Activated CD4-positive, CD25-positive, alpha-beta regulatory T cell (primary cell): ENCODE measurements at places on chromosomes 12 and 14.
A peak's percentile ranks its signal among the peaks of the same experiment; 100 is the strongest.

DNA sequence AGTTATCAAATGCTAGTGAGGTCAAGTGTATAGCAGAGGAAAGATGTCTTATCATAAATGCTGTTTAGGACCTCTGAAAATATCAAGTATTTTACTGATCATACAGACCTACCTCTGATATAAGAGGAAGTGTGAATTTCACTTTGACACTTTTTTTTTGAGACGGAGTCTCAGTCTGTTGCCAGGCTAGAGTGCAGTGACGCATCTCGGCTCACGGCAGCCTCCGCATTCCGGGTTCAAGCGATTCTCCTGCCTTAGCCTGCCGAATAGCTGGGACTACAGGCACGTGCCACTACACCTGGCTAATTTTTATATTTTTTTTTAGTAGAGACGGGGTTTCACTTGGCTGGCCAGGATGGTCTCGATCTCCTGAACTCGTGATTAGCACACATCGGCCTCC lies 55.1 kb upstream of the PIK3C2G start:
- no peak for DNase-seq

DNA sequence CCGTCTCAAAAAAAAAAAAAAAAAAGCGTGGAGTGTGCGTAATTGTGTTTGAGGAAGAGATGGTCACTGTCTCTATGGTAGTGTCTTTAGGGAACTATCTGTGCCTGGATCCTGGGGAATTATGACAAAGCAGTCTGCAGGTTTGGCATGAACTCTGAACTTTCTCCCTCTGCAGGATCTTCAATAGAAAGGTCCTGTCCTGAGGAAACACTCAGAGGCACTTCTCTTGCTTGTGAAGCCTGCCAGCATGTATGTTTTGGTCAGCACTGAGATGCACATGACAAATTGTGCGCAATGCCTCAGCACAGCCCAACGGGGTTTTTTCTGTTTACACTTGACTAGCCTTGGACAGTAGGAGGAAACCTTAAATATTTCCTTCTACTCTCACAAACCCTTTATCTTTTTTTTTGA lies 46.6 kb downstream of the ATF7 start:
- no peak for DNase-seq

GRCh38 chr12:107903341-107904061 lies 129.0 kb downstream of the ASCL4 start:
- DNase-seq, result no peak

DNA sequence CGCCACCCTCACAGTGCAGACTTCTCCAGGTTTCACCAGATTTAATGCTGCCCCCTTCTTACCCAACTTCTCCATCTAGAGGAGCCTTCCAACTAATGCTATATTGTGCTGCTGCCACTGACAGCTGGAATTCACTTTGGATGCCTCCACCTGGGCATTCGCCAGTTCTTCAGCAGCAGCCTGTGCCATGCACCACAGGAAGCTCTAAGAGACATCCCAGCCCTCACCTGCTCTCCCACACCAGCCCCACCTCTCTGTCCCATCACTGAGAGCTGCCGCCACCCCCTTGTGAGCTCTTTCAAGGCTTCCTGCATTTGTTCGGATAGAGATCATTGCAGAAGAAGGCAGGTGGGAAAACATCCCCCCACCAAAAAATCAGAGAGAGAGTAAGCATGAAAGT lies 4.6 kb upstream of the KRT2 start:
- DNase-seq, result no peak

- DNase-seq, result no peak
These were observed 381.6 kb downstream of the DPF3 start for GRCh38 chr14:72512281-72512680.

DNA sequence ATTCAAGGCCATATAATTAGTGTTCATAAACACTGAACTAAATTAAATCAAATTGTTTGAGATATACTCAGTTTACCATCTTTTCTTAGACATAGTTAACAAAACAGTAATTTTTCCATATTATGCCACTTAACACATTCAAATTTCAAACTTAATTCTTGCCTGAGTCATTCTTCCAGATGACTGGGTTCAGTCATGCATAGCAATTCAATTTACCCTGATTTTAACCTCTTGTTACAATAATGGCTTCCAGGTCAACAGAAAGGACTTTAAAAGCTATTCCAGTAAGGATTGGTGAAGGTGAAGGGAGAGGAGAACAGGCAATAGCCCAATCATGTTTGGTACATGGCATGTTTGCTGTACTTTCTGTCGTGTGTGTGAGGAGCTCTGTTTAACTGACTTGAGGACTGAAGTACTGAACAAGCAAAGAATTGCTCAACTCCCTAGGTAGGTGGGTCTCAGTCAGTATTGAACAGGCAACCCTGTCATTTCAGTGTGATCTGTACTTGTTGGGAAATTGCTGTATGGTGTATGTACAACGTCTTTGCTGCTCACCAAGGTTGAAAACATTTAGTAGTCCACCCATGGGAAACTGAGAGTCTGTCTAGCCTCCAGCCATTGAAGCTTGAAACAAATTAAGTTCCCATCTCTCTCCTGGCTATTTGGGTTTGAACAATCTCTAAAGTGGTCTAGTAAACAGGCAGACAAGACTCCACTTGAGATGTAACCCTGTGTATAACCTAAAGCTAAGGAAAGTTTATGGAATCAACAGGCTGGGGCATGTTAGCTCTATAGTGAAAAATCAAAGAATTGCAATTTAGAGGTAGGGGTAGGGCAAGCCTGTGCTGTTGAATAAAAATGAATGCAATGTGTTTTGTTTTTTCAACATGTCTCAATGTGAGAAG lies 327.2 kb downstream of the BTG1 start:
- DNase-seq, result no peak

DNA sequence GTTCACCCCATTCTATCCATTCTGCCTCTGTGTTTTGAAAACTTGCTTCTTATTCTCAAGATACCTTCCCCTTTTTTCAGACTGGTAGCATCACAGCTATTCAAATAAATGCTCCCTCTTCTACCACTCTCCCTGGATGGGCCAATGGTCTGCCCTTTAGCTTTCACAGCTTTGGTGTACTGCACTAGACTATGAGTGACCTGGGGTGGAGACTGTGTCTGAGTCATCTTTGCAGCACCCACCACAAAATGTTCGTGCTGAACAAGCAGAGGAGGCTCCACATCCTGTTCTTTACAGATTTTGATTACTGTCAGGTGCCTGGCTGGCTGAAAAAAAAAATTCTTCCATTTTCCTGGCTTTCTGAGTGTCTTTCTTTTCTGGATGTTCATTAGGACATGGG lies 1104.1 kb upstream of the TMEM132C start:
- no peak for DNase-seq

GRCh38 chr14:79916892-79917291 lies 294.4 kb downstream of the DIO2 start:
- no peak for DNase-seq

GRCh38 chr14:56172571-56172971 lies 54.4 kb downstream of the PELI2 start:
- DNase-seq, result no peak

DNA sequence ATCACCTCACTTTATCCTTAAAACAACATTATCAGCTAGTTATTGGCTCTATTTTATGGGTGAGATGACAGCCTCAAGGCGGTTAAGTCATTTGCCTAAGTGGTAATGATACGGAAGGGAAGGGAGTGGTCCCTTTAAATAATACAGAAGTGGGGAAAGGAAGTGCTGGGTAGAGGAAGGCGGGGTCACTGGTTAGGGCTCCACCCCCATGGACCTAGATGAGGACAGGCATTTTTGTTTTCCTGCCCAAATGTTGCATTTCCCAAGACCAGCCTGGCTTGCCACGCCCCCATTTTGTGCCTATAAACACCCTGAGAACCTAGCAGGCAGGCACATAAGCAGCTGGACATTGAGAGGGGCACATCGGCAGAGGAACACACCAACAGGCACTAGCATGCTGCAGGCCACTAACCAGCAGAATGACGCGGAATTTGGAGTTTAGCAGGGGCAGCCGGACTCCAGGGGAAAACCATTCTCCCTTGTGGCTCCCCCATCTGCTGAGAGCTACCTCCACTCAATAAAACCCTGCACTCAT lies 100.9 kb downstream of the EPS8 start:
- no peak for DNase-seq

DNA sequence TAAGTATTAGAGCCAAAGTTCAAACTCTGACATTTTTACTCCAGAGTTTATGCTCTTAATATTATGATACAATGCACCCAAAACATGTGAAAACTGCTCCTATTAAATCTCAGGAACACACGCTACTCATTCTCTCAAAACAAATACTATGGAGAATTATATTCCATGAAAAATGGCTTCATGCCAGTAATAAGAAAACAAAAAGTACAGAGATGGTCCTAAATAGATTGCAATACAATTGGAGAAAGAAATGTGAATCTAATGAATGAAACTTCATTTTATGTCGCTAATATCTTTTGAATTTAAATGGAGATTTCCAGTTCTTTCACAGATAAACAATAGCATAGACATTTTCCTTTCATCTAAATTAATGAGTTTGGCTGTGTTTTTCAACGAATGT lies 384.3 kb downstream of the ADAMTS20 start:
- DNase-seq, result no peak

- DNase-seq, result no peak
These were observed 19.3 kb downstream of the FOXN3 start for GRCh38 chr14:89397569-89398230.

DNA sequence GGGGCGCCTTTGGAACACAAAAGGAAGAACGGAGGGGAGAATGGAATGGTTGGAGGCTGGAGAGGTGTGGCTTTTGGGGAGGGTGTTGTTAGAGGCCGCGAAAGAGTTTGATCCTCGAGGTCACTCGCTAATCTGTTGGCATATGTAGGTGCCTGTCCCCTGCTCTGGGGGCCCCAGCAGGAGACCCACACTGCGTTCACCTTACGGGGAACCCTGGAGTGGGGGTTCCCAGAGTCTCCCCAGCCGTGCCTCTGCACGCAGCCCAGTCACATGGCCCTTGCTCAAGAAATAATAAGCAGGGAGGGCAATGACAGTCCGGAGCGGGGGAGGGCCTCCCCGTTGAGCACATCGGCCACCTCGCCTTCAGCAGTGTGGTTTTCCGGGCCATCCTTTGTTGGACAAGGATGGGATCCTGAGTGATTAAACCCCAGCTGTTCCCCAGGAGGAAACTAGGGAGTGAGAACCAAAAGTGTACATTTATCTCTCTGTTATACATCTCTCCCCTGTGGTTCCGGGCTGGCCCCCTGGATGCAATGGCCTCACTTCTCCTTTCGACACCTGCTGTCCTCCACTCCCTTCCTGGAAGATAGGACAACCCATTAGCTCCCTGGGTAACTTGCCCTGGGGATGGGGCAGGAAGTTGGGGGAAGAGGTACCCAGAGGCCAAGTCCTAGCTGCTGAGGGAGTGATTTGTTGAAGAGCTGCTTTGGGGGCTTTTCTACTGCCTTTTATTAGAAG lies 1.3 kb downstream of the PLEKHG3 start:
- no peak for DNase-seq

- no peak for DNase-seq
These were observed 94.7 kb downstream of the SLC38A1 start for GRCh38 chr12:46174061-46174662.

DNA sequence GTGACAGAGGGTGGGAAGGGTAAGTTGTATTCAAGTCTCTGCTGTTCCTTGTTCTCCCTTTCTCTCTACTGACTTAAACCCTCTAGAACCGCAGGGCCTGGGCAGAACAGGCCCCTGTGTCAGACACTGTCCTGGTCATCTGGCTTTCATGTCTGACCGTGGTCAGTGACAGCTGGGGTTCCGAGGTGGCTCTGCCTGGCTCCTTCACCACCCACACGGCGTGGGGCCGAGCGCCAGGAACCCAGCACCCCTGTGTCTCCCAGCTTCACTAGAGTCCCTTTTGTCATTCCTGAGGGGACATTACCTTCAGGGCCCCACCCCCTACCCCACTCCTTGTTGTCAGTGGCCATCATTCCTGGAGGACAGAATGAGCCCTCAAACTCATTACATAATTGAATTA lies 168.9 kb downstream of the ADGRD1 start:
- no peak for DNase-seq

- no peak for DNase-seq
These were observed 207.2 kb downstream of the AACS start for GRCh38 chr12:125272383-125272933.

DNA sequence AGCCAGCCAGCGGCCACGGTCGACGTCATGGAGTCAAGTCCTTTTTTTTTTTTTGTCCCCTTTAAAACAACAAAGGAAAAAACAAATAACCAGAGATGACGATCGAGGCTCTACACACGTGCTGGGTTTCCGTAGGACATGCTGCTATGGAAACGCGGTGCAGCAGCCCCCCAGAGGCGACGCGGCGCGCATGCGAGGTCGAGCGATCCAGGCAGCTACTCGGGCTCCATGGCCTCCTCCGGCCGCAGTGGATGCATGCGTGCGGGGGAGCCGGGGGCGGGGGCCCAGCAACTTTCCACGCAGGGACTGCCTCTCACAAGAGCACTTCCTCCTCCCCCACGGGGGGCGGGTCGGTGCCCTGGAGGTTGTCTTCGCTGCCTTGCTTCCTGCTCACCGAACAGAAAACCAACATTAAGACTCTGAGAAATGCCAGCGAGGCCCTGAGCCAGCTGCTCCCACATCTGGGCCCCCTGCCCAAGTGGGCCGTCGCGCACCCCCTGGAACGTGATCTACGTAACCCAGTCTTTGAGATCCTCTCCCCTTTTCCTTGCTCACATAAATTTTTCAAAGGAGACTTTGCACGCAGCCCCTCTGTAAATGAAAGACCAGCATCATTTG lies 30.7 kb downstream of the P2RX4 start:
- peak; percentile 57 for DNase-seq

GRCh38 chr14:36021591-36022320 lies 154.8 kb downstream of the PTCSC3 start:
- no peak for DNase-seq

DNA sequence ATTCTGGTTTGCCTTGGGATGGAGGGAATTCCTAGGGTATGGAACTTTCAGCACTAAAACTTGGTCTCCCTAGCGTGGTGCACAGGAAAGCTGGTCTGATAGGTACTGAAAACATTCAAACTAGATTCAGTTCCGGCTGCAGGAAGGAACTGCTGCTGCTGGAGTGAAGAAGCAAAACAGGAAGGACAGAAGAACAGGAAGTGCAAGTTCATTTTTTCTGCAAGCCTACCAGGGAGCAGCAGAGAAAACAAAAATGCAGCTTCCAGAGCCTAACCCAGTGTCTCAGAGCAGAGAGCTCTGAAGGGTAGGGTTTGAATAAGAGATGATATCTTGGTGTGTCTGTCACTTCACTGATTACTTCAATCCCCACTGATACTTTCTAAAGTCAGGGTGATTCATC lies 165.2 kb downstream of the VRK1 start:
- no peak for DNase-seq

- DNase-seq, result no peak
These were observed 8.9 kb downstream of the FAIM2 start for GRCh38 chr12:49894751-49895148.
